ENCODE measurements at places on chromosomes 6 and 20.

- DNase-seq: no peak
Measured at GRCh38 chr20:62243906-62244515, 5.7 kb downstream of the OSBPL2 start.

DNA sequence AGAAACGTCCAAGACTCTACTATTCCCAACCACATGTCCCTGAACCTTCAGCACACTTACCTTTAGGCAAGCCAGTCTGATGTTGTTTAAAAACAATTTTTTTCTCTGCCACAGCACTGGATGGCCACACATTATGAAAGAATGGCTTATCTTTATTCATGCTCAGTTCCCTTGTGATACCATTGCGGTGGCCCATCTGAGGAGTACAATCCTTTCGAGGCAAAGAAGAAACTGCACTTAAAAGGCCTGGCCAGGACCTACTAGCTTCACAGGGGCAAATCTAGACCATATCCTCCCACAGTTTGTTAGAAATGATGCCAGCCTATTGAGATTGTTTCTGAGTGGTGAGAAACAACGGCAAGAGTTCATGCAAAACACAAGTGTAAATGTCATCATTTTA, 88.4 kb upstream of the PLEKHG1 start:
- no peak for DNase-seq

DNA sequence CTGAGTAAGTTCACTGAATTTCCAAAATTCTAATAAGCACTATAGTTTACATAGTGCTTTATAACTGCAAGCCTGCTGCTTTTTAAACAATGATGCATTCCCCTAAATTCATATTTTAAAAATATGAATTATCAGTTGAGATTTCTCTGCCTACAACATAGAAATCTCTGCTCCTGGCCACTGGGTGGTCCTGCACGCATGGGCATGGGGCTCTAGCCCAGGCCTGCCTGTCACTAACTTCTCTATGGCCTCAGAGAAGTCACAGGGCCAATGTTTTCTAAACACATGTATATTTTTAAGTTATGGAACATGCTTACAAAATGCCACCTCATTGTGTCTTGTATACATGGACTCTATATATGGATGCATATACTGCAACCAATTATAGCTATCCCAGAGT, 211.0 kb downstream of the FOXC1 start:
- no peak for DNase-seq

- peak; percentile 78 for DNase-seq
Measured at GRCh38 chr20:34190679-34191090, 50.5 kb upstream of the ASIP start.

- no peak for DNase-seq
Measured at GRCh38 chr20:8744228-8744844, 324.6 kb upstream of the PLCB4 start.

- no peak for DNase-seq
Measured at GRCh38 chr20:50654904-50655303, 36.4 kb downstream of the RIPOR3 start.

DNA sequence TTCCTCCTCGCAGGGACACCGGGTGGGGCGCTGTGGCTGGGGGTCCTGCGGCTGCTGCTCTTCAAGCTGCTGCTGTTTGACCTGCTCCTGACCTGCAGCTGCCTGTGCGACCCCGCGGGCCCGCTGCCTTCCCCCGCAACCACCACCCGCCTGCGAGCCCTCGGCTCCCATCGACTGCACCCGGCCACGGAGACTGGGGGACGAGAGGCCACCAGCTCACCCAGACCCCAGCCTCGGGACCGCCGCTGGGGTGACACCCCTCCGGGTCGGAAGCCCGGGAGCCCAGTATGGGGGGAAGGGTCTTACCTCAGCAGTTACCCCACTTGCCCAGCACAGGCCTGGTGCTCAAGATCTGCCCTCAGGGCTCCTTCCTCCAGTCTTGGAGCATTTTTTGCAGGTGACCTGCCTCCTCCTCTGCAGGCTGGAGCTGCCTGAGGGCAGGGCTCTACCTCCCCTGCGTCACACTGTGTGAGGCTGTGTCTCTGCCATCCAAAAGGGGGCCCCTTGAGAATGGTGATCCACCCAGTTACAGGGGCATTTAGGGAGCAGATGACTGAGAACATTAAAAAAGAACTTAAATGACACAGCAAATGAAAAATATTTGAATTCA, 3.9 kb upstream of the CNPY3 start:
- DNase-seq: no peak

- no peak for DNase-seq
Measured at GRCh38 chr6:111689946-111690345, 84.3 kb upstream of the TRAF3IP2 start.

DNA sequence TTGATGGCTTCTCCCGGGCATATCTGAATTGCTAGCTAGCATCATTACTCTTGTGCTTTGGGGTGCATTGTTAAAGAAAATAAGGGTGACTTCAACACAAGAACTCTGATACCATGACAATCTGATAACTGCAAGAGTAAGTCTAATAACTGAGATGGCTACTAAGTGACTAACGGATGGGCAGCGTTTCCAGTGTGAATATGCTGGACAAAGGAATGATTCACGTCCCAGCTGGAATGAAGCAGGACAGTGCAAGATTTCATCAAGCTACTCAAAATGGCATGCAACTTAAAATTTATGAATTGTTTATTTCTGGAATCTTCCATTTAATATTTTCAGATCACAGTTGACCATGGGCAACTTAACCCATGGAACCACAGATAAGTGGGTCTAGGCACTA, 31.7 kb downstream of the MOXD1 start:
- DNase-seq: no peak

DNA sequence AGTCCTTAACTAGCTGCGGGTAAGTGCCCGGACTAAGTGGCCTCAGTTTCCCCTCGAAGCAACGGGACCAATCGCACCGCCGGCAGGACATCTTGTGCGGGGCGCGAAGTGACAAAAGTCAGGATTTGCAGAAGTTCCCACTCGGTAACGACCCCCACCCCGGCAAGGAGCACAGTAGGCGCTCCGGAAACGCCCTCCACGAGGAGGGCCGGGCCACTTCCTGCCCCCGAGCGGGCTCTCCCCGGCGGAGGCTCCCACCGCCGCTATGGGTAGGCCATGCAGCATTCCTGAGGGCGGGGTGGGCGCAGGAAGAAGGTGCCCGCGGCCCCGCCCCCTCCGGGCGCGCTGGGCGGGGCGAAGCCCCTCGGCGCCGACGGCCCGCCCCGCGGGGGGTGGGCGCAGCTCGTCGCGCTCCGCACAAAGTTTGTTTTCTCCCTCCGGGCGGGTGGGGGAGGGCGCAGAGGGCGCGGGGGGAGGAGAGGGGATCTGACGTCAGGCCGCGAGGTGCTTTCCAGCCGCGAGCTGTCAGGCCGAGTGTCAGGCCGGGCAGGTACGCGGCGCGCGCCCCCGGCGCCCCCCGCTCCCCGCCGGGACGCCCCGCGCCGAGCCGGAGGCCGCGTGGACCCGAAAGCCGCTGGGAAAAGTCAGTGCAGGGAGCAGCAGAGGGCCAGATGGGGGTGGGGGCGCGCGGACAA, at the start of gene TGIF2:
Gene TGIF2, plus strand, starts transcription at position 495 of the 695 bp plus-strand sequence. CDS start 5,178 bp downstream, outside the sequence.
- DNase-seq: peak; percentile 91

DNA sequence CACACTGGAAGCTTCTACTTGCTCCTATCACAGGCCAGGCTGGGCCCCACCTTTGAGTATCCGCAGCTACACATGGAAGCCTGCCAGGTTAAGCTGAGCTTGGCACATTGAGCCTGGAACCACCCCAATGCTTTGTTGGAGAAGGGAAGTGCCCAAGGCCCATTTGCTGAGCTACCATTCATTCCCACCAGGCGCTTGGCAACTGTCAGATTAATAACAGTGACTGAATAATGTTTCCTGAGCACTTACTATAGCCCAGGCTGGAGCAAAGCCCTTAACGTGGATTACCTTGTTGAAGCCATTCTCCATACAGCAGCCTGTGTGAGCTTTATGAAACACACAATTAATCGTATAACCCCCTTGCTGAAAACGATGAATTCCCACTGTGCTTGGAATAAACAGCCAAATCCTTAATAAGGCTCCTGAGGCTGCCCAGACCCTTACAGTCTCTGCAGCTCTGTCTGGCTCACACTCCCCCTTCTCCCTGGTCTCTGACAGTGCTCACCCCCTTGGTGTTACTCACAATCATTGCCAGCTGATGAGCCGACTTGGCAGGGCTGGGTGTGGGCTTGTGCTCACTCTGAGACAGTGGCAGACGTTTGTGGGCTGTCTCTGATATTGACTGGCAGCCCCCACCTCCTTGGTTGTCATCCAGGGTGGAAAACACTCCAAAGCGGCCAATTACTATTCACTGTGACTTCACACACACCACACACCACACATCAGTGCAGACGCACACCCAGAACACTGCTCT, 357.1 kb downstream of the MAFB start:
- no peak for DNase-seq

GRCh38 chr20:16005021-16005914, 568.0 kb downstream of the KIF16B start:
- no peak for DNase-seq

DNA sequence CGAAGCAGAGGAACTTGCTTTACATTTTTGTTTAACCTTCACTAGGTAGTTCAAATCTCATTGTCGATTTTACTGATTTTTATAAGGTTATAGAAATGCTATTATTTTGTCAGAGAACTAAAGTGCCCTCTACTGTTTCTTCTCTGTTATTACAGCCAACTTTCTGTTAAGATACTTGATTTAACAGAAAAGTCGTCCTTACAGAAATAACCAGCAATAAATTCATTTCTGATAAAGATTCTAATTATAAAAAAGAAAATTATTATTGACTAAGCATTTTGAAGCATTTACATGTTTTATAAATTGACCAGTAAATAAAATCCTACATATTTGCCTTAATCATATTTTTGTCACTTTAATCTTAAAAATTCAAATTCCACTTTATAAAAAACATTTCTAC, 60.8 kb downstream of the OGFRL1 start:
- peak; percentile 45 for DNase-seq

- DNase-seq: no peak
Measured at GRCh38 chr20:8244637-8245036, 112.6 kb downstream of the PLCB1 start.

- DNase-seq: no peak
Measured at GRCh38 chr6:77025736-77026223, 437.5 kb downstream of the HTR1B start.

GRCh38 chr6:134340179-134340975, 22.5 kb upstream of the SGK1 start:
- no peak for DNase-seq

DNA sequence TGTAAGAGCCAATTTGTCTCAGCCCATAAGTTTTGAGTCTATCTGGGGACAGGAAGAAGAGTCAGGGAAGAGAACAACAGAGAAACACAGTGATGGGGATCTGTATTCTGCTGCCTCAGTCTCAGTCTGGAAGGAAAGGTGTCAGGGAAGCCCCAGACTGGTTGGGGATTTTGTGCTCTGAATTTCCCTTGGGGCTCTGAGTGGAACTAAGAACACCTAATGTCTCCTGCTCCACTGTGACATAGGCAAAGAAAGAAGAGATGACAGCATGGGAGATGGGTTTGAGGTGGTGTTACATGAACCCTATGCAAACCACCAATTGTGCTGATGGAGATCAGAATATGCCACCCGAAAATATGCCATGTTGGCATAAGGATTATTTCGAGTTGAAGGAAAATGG, 139.5 kb upstream of the MYLIP start:
- no peak for DNase-seq

DNA sequence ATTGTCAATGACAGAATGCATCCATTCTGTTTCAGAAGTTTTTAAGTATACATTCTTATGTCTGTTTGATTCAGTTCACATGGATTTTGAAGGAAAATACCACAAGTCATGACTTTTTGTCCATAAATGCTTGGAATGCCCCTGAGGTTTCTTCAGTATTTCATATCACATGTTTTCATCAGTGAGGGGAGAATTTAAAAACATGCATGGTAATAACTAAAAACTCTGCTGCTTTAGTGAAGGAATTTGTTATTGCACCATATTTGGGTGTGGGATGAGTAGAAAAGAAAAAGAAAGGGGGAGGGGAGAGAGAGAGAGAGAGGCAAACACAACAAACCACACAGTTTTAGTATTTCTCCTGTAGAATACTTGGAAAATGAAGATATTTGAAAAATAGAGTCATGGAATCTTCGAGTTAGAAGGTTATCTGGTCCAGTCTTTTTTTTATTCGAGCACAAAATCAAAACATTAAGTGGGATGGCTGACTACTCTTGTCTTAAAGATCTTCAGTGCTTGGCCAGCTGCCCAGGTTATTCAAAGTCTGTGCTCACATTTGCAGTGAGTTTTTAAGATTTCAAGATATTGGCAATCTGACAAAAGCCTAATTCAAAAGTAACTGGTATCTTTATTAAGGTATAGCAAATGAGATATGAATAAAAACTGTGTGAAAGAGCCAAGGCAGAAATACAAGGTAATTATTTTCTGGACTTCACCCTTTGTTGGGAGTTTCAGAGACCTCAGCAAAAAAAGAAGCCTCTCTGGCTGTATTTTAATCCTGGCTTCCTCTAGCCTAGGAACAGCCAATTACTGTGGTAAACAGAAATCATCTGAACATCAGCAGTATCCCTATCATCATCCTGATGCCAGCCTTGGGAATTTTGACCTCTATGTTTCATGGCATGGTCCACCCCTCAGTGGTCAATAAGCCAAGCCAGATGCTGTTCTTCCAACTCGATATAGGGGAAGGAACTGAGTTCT, 687.9 kb upstream of the CITED2 start:
- peak; percentile 97 for DNase-seq

- no peak for DNase-seq
Measured at GRCh38 chr6:151007076-151007475, 141.6 kb downstream of the MTHFD1L start.

DNA sequence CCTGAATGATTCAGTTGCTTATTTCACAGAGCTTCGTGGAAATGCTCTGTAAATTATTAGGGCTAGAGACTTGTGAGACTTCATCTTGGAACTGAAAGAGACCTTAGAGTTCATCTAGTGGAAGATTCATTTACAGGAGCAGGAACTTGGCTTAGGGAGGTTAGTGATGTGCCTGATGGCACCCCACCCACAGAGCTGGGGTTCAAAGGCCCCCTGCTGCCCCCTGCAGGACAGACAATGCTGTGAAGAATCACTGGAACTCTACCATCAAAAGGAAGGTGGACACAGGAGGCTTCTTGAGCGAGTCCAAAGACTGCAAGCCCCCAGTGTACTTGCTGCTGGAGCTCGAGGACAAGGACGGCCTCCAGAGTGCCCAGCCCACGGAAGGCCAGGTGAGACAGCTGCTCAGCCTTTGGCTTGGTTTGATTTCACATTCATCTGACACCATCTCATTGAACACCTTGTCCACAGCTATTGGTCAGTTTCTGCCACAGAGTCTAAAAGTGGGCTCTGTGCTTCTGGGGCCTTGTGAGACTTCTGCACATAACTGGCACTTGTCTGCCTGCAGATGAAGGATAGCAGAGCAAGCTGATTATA, 25.1 kb downstream of the MYBL2 start:
- peak; percentile 45 for DNase-seq

GRCh38 chr20:5918856-5919625, 31.3 kb downstream of the TRMT6 start:
- no peak for DNase-seq

DNA sequence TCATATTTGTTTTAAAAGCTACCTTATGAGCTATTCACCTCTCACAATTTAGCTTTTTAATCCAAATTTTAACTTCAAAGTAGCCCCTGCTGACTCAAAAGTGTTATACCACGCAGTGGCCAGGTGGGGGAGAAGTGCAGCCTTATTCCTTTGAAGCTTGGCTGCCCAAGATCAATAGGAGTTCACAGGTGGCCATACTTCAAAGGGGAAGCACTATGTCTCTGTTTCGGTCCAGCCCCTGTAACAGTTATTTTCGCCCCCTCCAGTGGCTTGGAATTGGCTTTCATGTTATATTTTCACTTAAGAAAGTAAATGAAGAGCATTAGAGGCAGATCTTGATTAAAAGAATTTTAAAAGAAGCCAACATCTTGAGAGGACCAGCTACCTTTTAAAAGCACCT, 608.4 kb downstream of the EPHA7 start:
- DNase-seq: no peak

Measured in PC-9 (cell line).